T-helper 17 cell (primary cell): ENCODE measurements at places on chromosomes 16 and 17. TPM values are rescaled to one million over a fixed set of nuclear protein-coding genes. Genes with fewer than 3 reads are reported as not detected.

The FBF1 gene
- 20.0 TPM for total RNA-seq

The USH1G gene
- total RNA-seq, result not detected

The COQ9 gene
- 14.2 TPM for total RNA-seq

The TM4SF5 gene
- not detected for total RNA-seq

The SPATA22 gene
- total RNA-seq, result not detected

The VMP1 gene
- total RNA-seq, result 159 TPM

The CLEC18A gene
- 2.1 TPM for total RNA-seq

The TBC1D3G gene
- not detected for total RNA-seq

The SEPTIN12 gene
- not detected for total RNA-seq

The SPNS3 gene
- total RNA-seq, result 1.8 TPM

The MYOCD gene
- total RNA-seq, result not detected

The OR1A1 gene
- total RNA-seq, result not detected

The ORC6 gene
- 4.4 TPM for total RNA-seq

The RABEP1 gene
- total RNA-seq, result 33.6 TPM

The GSDMA gene
- not detected for total RNA-seq

The ADAP2 gene
- 0.42 TPM for total RNA-seq

The CLDN7 gene
- 1.2 TPM for total RNA-seq

The CCL16 gene
- total RNA-seq, result not detected

GRCh38 chr16:27313422-27314160 lies at the start of gene IL4R:
IL4R (plus strand) TSS chr16:27313974; CDS start chr16:27340204, 26,230 bp downstream.
- peak; percentile 62 for DNase-seq

- no peak for DNase-seq
Observed at GRCh38 chr17:47717261-47717697, 15.8 kb upstream of the TBX21 start.

- DNase-seq, result no peak
Observed at GRCh38 chr16:85323230-85323960, 211.1 kb upstream of the CIBAR2 start.

- no peak for DNase-seq
Observed at GRCh38 chr17:9370467-9370866, 205.2 kb downstream of the STX8 start.

DNA sequence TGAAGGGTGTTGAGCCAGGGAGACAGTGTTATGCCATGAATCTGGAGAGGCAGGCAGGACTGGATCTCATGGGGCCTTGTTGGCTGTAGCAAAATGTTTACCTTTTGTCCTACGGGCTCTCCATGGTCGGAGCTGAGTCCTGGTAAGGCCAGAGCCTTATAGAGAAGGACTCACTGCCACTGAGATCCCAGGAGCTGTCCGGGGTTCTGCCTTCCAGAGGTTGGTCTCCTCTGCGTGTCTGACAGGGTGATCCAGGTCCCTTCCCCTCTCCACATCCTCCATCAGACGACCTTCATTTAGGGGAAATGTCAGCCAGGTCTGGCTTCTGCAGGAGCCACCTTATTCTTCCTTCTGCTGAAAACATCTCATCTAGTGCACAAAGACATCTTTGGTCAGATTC lies 285.2 kb upstream of the N4BP1 start:
- DNase-seq, result no peak

- DNase-seq, result no peak
Observed at GRCh38 chr16:73026754-73027684, 20.9 kb downstream of the ZFHX3 start.

DNA sequence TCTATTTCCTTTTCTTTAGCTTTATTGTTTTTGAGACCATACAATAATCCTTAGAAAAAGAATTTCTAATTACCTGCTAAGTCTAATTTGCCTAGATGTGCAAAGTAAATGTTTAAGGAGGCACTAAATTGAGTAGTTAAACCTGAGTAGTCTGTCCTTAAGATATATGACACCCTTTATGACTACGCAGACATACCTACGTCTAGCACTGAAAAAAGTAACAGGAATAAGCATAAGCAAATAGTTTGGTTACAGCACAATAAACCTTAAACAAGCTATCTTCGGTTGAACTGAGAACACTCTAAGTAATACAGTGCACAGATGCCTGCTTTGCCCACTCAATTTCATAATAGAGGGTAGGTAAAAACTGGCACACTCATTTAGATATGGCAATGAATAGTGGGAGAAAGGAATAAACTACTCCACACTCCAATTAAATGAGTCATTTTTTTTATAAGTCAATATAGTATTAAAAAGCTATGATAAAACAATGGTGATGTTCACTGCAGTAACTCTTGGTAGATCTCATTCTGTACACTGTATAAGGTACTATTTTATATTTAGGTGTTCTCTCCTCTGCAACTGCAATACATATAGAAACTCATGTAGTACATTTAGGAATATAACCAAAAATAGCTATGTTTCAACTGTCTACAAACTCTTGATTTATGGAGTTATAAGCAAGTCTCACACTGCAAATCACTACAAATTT lies 19.7 kb upstream of the INTS2 start:
- DNase-seq, result no peak

GRCh38 chr17:68013385-68013784 lies 17.1 kb upstream of the C17orf58 start:
- no peak for DNase-seq

DNA sequence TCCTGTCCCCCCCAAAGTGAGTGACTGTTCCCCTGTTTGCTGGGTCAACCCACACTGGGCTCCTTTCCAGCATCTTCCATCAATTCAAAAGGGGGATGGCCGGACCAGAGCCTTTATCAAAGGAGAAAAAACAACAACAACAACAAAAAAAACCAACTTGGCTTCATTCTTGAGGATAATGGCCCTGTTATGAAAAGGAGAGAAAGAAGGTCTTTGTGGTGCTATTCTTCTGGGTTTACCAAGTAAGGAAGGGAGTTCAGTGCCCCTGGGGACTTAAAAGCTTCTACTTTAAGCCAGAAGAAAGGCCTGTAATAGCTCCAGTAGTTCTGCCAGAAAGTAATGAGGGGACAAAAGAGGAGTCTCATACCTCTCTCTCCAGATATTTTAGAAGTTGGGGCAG lies 71.5 kb downstream of the RGS9 start:
- DNase-seq, result no peak

DNA sequence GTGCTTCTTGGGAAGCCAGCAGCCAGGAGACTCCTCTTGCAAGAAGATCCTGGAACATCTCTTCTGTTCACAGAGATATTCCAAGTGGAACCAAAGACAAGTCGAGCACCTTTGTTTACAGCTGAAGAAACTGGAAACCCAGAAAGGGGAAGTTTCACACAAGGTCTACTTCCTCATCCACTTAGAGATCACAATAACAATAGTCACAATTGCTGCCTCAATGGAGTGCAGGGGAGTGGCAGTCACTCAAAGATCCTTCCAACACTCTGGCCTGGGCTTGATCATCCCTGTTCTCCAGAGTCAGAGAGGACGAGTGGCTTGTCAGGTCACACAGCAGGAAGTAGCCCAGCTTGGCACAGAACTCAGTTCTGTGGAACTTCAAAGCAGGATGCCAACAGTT lies 46.9 kb upstream of the SIAH1 start:
- no peak for DNase-seq

- peak; percentile 34 for DNase-seq
Observed at GRCh38 chr17:44222112-44222869, 2.8 kb upstream of the UBTF start.

- no peak for DNase-seq
Observed at GRCh38 chr16:12094537-12095265, 118.2 kb downstream of the SNX29 start.

GRCh38 chr17:58693751-58694150 lies 1.3 kb downstream of the RAD51C start:
- DNase-seq, result no peak

DNA sequence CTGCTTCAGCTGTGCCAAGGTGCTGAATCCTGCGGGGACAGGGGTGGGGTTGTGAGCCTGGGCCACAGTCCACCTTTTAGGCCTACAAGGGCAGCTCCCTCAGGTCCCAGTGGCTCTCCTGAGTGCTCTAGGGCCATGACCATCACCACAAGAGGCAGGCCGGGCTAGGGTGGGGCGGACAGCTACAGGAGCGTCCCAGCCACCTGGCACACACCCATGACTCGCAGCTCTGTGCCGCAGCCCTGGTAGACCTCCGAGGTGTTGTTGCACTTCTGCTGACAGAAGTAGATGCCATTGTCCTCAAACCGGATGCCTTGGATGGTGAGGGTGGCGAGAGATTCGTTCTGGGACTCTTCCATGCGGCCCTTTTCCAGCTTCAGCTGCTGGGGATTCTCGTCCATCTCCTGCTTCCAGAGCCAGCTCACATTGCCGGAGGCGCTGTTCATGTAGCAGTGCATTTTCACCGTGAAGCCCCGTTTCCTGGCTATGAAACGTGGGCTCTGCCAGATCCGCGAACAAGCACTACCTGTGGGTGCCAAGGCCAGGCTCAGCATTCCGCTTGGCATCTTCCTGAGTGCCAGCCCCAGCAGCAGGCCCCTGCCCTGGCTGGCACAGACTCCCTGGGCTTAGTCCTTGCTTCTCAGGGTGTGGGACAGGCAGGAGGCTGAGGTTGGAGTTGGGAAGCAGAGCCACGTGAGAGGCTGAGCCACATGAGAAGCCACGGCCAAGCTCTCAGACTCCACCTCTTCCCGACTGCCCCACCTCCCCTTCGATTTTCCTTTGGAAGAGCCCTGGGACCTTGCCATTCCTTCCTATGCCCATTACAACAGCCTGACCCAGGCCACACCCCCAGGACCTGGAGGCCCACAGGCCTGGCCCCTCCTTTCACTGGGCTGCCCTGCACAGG lies 2.0 kb downstream of the CD79B start:
- DNase-seq, result no peak

GRCh38 chr16:72400257-72401083 lies 228.5 kb upstream of the PMFBP1 start:
- DNase-seq, result peak; percentile 12

- DNase-seq, result no peak
Observed at GRCh38 chr17:62625184-62625869, 2.1 kb upstream of the MRC2 start.

GRCh38 chr16:23701045-23701444 lies 12.0 kb downstream of the ERN2 start:
- DNase-seq, result no peak

GRCh38 chr17:40554646-40555295 lies 10.5 kb downstream of the CCR7 start:
- DNase-seq, result peak; percentile 8

DNA sequence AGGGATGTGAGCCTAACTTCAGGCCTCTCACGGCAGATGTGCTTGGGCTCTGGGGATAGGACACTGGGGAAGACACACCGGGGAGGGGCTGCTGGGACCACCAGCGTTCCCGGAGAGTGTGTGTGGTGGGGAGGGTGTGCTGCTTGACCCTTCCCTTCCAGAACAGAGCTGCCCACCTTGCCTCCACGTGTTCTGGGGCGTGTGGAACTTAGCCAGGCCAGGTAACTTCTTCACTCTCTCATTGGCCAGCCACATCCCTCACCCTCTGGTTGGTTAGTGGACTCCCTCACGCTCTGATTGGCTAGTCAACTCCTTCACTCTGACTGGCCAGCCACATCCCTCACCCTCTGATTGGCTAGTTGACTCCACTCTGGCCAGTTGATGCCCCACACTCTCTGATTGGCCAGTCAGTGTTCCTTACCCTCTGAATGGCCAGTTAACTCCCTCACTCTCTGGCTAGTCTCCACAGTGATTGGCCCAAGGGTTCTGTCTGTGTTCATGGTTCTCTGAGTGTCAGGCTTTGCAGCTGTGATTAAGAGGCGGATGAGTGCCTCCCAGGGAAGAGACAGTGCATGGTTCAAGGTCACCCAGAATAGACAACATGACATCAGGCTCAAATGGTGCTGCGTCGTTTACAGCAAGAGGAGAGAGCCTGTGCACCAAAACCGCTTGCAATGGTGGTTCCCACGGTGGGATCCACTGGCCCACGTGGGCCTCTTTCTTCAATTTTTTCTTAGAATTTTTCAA lies 10.0 kb downstream of the TMEM235 start:
- DNase-seq, result no peak

GRCh38 chr17:28684963-28685362 lies 23.0 kb downstream of the SUPT6H start:
- no peak for DNase-seq

DNA sequence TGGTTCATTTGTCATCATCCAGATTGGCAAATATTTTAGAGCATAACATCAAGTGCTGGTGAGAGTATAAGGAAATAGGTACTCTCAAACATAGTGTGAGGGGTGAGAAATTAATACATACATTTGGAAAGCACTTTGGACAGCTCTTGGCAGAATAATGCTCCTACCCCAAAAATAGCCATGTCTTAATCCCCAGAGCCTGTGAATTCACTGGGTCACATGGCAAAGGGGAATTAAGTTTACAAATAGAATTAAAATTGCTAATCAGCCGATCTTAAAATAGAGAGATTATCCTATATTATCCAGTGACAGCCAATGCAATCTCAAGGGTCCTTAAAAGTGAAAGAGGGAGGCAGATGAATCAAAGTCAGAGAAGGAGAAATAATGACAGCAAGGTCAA lies 38.8 kb upstream of the ANKFN1 start:
- DNase-seq, result no peak

GRCh38 chr16:27404163-27404823 lies 2.3 kb downstream of the IL21R start:
- no peak for DNase-seq

DNA sequence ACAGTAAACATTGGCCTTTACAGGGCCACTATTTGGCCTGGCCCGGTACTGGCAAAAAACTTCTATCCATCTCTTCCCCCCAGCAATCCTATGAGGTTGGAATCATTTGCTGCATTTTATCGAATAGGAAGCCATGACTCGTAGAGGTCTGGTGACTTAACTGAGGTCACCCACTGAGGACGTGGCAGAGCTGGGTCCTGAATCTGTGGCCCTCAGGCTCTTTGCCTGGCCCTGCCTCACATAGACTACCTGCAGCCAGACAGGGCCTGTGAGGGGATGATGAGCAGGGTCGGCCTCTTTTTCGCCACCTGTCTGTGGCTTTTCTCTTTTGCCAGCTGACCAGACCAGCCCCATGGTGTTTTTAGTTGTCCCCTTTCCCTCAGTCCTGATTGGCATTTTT lies 1.9 kb downstream of the PPP4C start:
- no peak for DNase-seq

GRCh38 chr17:15348021-15348420 lies 6.6 kb upstream of the TEKT3 start:
- DNase-seq, result no peak

DNA sequence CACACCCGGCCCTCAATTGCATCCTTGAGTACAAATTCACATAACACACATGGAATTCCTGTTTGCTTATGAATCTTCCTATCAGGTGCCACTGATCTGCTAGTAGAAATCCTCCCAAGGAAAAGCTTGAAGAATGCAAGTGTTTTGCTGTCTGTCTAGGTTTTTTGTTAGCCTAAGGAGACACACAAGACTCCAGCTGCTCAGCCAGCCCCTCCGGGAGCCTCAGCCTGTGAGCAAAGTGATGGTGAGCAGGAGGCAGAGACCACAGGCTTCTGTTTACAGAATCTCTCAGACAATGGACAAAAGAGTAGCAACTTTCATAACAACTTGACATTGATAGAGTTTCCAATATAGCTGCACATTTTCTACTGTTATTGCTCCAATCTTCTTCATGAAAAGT lies 18.4 kb upstream of the PRKCA start:
- no peak for DNase-seq

GRCh38 chr17:68599091-68599490 lies 2.1 kb downstream of the FAM20A start:
- no peak for DNase-seq

GRCh38 chr16:67342616-67343015 lies 16.0 kb downstream of the LRRC36 start:
- no peak for DNase-seq

- DNase-seq, result no peak
Observed at GRCh38 chr16:56629531-56629930, 2.9 kb upstream of the MT1M start.
